ENCODE measurements at places on chromosomes 7 and 10. TPM values are rescaled to one million over a fixed set of nuclear protein-coding genes. Genes with fewer than 3 reads are reported as not detected.

- DNase-seq: no peak
Measured at GRCh38 chr7:92133133-92133736, 1.0 kb downstream of the CYP51A1 start.

DNA sequence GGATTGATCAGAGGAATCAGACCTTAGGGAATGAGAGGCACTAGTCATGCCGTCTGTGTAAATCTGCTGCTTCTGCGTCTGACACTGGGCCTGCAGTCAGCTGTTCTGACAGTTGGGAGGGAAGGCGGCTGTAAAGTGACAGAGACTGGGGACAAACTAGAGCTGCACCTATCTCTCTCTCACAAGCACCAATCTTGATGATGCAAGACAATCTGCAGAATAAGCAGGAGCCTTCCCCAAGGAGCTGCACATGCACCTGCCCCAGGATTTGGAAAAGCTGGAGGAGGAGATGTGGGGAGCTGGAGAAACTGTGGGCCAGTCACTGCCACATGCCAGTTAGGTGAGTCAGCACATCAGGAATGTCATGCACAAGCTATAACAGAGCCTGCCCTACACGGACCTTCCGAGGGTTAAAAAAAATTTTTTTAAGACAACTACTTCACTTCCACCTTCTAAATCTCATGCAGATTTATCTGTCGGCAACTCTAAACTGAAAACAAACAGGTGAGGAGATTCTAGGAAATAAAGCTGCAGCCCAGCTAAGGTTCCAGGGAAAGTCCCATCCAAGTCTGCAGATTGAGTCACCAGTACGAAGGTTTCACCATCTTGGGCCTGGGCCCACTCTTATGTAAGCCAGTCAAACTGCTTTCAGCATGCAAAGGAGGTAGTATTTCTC lies 39.2 kb downstream of the ENO4 start:
- DNase-seq: no peak

AVL9 gene
- 38.7 TPM for total RNA-seq

GRCh38 chr10:96685306-96685705 lies 35.0 kb downstream of the PIK3AP1 start:
- DNase-seq: no peak

PPP1R17 gene
- total RNA-seq: not detected

FXYD4 gene
- total RNA-seq: not detected

TEX47 gene
- total RNA-seq: not detected

DNA sequence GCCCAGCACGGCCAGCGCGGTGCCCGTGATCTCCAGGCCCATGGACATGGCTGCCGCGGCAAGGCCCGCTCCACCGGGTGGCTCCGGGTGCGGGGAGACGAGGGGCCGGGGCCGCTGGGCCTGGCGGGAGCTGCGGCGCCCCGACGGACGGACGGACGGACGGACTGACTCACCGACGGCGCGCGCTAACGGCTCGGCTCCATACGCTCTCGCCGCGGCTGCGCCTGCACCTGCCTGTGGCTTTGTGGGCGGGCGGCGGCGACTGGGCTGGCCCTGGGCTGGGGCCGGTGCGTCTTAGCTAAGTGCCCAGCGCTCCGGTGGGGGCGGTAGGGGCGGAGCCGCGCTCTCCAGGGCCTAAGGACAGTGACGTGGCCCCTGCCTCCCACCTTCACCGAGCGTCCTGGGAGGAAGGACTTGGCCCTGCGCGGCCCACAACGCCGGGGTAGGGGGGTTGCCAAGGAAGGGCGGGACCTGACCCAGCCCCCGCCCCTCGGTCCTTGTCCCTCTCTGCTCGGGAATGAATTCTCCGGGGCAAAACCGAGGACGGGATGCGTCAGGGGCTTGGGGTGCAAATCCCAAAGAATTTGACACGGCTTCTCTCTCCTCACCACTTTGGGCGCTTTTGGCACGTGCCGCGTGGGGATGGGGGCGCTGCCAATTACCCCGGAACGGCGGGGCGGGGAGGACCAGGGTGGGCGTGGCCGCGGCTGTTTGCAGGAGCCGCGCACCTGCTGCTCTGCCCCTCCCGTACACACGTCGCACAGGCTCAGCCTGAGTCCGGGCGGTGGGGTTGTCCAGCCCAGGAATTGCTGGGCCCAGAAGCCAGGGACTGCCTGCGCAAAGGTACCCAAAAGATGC lies at the start of gene CLDN3:
Gene CLDN3, minus strand, starts transcription at position 269 of the 858 bp plus-strand sequence. Its CDS starts 221 bp downstream, at position 48.
- DNase-seq: no peak

GRCh38 chr7:46360811-46361210 lies 439.7 kb upstream of the IGFBP3 start:
- DNase-seq: no peak

CTAGE15 gene
- total RNA-seq: not detected

- no peak for DNase-seq
Measured at GRCh38 chr10:10313149-10313835, 704.4 kb upstream of the CELF2 start.

DNA sequence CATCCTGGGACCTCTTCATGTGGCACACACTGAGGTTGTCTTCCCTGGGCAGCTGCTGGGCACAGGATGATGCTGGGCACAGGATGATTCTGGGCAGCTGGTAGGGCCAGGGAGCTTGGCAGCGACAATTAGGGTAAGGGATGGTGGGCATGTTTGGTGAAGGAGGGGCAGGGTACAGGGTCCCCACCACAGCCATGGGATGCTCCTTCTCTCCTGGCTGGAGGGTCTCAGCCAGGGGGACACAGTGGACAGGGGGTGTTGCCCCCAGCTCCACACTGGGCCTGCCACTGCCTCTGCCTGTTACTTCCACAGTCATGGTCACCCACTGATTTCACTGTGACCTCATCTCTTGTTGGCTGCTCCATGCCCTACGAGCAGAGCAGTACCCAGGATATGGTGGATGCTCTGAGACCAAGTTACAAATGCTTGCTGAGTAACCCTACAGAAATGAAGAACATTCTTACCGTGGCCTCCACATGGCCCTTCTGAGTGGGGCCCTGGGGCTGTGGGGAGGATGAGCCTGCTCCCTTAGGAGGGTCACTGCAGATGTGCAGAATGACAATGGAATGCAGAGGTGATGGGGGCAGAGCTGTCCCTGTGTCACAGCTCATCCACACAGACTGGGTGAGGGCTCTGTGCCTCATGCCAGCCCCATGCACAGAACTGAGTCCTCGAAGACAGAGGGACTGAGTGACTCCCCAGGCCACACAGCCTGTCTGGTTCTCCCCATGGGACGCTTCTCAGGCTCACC lies 28.4 kb upstream of the RET start:
- DNase-seq: no peak

CDH23 gene
- 1.3 TPM for total RNA-seq

- DNase-seq: no peak
Measured at GRCh38 chr7:16344927-16345326, 76.4 kb downstream of the CRPPA start.

DNA sequence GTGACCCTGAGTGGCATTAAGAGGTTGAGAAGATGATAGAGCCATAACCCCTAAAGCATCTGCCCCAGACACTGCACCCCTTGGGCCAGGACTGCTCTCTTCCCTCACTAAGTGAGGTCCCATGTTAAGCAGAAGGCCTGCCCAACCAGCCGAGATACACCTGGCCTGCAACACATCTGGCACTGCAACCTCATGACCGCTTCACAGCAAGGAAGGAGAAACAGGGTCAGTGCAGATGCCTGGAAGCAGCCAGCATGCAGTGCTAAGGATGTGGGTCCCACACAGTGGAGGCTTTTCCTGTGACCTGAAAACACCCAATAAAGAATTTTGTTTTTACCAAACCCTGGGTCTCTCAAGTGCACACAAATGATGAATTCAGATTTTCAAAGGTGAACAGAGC lies 7.4 kb downstream of the NOD1 start:
- peak; percentile 16 for DNase-seq

DNA sequence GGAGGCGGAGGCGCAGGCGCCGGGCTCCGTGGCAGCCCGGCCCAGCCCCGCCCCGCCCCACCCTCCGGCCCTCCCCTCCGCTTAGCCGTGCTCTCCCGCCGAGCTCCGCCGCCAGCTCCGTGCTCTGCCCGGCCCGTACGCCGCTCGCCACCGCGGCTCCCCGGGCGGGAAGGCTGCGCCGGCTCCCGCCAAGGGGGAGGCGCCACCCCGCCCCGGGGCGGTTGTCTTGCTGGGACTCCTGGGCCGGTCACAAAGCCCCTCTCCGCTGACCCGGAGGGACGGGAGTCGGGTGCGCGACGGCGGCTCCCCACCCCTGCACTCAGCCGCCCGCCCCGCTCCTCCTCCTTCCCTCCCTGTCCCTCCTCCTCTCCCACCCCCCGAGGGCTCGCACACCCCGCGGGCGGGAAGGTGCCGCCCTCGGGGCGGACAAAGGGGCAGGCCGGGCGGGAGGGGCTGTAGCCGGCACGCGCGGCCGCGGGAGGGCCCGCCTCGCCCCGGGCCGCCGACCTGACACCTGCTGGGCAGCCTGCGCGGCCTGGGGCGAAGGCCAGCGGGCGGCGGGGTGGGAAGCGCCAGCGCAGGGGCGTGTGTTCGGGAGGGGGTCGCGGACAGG lies 11.5 kb upstream of the SP8 start:
- peak; percentile 32 for DNase-seq

- no peak for DNase-seq
Measured at GRCh38 chr10:59216178-59216869, 39.9 kb downstream of the PHYHIPL start.

DNA sequence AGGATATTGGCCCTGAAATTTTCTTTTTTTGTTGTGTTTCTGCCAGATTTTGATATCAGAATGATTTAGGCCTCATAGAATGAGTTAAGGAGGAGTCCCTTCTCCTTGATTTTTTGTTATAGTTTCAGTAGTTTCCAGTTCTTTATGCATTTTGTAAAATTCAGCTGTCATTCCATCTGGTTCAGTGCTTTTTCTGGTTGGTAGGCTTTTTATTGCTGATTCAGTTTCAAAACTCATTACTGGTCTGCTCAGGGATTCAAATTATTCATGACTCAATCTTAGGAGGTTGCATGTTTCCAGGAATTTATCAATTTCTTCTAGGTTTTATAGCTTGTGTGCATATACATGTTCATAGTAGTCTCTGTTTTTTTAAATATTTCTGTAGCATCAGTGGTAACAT lies 10.1 kb upstream of the TMEM196 start:
- no peak for DNase-seq

- no peak for DNase-seq
Measured at GRCh38 chr7:84002348-84002747, 192.2 kb downstream of the SEMA3A start.

DNA sequence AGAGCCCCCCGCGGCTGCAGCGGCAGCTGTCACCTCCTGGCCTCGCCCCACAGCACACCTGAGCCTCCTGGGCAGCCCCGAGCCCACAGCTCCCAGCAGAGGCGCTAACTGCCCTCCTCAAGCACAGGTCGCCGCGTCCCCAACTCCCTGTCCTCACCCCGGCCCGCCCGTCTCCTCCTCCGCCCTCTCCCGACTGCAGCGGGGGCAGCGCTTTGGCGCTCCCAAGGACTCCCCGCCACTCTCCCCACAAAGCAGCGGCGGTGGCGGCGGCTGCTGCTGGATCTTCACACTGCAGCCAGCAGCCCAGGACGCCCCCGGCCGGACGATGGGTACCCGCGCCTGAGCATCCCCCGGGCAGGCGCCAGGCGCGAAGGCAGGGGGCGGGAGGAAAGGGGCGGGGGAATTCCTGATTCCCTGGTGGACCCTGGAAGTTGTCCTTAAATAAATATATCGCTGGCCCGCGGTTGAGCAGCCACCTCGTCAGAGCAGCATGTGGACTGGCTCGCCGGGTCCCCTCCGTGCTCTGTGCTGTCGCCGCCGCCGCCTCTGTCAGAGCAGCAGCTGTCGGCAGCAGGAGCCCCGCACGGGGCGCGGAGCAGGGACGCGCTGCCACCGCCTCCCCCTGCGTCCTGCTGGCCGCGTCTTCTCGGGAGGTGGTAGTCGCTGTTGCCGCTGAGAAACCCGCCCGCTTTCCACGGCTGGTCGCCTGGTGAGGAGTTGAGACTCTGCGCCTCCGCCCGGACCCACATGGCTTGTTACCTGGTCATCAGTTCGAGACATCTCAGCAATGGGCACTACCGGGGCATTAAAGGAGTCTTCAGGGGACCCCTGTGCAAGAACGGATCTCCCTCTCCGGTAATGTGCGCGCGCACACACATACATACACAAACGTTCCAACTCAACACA lies at the start of gene ZNF804B:
Gene ZNF804B, plus strand, starts transcription at position 471 of the 906 bp plus-strand sequence. Its CDS starts 277 bp downstream, at position 748.
- DNase-seq: no peak

DNA sequence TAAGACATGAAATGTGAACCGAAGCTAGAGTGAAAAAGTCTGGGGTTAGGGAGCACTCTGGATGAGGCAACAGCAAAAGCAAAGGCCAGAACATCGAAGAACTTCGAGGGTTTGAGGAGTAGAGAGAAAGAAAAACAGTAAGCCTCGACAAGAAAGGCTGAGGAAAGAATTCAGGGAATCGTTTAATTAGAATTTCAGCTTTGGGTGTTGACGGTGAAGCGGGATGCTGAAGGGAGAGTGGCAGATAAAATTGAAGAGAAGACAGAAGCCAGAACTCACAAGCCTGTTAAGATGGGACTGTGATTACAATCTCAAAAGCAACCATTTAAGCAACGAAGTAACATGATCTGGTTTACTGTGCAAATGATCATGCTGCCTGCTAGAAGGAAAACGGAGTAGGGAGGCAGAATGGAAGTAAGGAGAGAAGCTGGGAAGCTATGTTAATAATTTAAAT lies 2.1 kb downstream of the TRDMT1 start:
- no peak for DNase-seq

NANOS1 gene
- 0.40 TPM for total RNA-seq

COL13A1 gene
- not detected for total RNA-seq

GRCh38 chr7:1966631-1967200 lies 266.0 kb downstream of the MAD1L1 start:
- DNase-seq: no peak

GRCh38 chr7:150556521-150557138 lies 10.6 kb upstream of the GIMAP4 start:
- DNase-seq: peak; percentile 55

GRCh38 chr10:42635098-42635497 lies 3.3 kb downstream of the ZNF33B start:
- no peak for DNase-seq

- DNase-seq: no peak
Measured at GRCh38 chr7:95433952-95434556, 774 bp downstream of the PON2 start.

- no peak for DNase-seq
Measured at GRCh38 chr10:109898666-109899355, 24.5 kb downstream of the XPNPEP1 start.

GHITM gene
- 124 TPM for total RNA-seq

SKIDA1 gene
- 0.38 TPM for total RNA-seq

CDK5 gene
- total RNA-seq: 17.6 TPM

NPSR1 gene
- total RNA-seq: not detected

DNA sequence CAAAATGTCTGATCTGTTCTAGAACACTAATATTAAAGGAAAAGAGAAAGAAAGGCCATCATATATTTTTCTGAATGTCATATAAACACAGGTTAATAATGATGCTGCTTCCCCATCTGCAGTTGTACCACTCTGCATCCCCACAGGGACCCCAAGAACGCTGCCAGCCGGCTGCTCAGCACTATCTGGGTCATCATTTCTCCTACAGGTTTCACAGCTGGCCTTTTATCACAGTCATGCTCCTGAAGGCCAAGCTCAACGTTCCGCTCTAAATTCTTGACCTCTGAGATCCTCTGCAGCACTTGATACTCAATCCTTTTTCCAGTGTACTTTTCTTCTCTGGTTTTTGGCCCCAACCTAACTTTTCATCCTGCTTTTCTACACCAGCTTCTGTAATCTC lies 4.8 kb downstream of the IDI1 start:
- no peak for DNase-seq

- DNase-seq: no peak
Measured at GRCh38 chr7:128164955-128165670, 76.0 kb upstream of the LEP start.

GRCh38 chr10:110215286-110216170 lies 8.1 kb downstream of the MXI1 start:
- DNase-seq: no peak

Data from activated CD4-positive, alpha-beta memory T cell treated with anti-CD3 and anti-CD28 coated beads, Interleukin-2, amount 10 ng/mL, durations not matched to agents 7 days and 5 days (primary cell).